Activated naive CD4-positive, alpha-beta T cell treated with anti-CD3 and anti-CD28 coated beads, Interleukin-2, amount 50 U/mL, for 16 hours (primary cell): ENCODE measurements at places on chromosomes 4 and X.

GRCh38 chr4:23894021-23894420 lies 4.2 kb upstream of the PPARGC1A start:
- no peak for DNase-seq

DNA sequence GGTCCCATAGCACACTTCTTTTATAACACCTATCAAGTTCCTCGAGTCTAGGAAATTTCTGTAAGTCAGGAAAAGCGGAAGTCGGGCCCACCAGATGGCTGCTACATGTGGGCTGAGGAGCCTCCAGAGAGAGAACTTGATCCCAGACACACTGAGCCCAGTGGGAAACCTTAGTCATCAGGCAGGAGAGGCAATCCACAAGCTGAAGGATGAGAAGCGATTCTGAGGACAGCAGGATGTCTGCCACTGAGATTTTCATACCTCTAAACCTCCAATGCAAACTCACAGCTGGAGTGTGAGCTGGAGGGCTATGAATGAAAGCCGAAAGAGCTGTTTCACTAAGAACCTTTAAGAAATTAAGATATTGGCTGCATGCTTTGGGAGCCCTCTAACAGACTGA lies 52.6 kb upstream of the PDHA1 start:
- no peak for DNase-seq

DNA sequence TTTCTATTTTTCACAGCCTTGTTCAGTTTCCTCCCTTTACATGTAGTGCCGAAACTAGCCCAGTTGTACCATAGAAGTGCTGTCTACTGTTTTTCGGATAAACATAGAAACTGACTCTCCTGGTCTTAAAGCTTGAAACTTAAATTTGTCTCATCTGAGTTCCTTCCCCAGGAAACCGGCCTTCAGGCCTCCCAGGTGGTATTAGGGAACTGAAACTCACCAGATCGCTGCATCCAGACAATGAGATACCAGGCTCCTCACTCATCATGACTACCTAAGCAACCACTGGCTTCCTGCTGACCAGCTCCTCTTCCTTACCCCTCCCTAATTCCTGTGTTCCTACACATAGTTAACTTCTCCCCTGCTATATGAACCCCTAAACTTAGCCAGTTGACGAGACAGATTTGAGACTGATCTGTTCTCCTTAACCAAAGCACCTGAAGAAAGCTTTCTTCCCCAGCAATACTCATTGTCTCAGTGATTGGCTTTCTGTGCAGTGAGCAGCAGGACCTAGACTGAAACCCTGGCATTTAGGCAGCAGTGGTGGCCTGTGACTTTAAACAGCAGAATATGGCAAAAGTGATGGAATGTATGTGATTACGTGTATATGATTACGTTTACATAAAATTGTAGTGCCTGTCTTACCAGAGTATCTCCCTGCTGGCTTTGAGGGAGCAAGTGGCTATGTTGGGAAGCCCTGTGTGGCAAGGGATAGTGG lies 959.1 kb upstream of the LCORL start:
- no peak for DNase-seq

GRCh38 chr4:171288816-171289432 lies 524.3 kb upstream of the GALNTL6 start:
- DNase-seq, result no peak

DNA sequence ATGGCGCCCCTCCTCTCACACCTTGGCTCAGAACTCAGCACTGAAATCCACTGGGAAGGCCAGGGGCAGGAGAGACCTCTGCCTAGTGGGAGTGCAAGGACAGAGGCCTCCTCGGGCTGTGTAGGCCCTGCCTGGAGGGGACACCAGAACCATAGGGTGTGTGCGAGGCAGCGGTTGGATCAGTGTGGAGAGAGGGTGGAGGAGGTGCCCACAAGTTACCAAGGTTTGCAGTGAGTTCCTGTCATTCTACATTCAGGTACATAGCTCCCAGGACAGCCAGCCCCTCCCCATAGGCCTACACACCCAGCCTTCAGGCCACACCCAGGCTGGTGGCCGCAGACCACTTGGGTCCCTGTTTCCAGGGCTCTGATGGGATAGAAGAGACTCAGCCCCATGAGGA lies 19.2 kb upstream of the SPON2 start:
- peak; percentile 7 for DNase-seq

GRCh38 chr4:73593631-73594241 lies 26.5 kb downstream of the RASSF6 start:
- DNase-seq, result no peak

- DNase-seq, result no peak
Observed at GRCh38 chr4:149793459-149793858, 22.2 kb downstream of the IQCM start.

DNA sequence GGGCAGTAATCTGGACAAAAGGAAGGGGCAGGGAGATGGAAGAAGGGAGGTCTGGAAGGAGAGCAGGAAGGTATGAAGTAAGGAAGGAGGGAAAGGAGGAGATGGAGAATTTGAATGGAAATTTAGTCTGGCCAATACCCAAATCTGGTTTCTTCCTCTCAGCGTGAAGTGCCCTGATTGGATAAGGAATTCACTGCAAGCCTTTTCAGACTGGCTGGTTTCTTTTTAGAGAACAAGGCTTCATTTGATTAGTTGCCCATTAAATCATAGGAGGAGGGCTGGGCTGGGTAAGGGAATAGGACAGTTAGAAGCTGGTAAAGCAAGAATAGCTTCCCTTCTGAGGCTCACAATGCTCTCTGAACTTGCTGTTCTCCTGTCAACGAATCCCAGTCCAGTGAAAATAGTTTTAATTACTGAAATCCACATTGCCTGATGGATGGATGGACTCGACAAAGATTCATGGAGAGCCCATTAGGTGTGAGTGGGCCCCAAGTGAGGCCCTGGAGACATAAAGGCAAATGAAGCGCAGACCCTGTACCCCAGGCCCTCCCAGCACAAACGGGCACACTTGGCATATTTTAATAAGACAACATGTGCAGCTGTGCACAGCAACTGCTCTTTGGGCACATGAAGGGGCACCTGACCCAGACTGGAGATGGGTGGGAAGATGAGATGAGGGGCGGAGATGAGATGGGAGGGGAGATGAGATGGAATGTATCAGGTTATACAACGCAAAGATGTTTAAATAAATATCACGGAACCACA lies 347.1 kb upstream of the GATB start:
- DNase-seq, result no peak
